ENCODE measurements at places on chromosomes 1 and 21.

DNA sequence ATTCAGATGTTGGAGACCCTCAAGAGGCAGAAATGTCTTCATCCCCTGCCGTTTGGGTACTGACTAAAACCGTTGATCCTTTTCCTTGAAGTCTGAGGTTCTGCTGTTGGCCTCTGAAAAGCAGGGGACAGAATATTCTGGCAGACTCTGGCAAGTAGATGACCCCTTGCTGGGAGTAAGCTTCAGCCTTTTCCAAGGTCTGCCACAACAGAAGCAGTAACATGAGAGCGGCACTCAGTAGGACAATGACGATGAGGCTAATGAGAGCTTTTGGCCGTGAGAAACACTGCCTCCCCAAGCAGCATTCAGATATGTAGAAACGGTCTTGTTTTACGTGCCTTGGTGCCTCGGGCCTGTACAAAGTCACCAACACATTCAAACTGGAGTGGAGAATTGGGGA lies 143.7 kb downstream of the ST6GALNAC5 start:
- DNase-seq, result no peak

GRCh38 chr1:91308544-91308943 lies 96.1 kb downstream of the HFM1 start:
- DNase-seq, result no peak

DNA sequence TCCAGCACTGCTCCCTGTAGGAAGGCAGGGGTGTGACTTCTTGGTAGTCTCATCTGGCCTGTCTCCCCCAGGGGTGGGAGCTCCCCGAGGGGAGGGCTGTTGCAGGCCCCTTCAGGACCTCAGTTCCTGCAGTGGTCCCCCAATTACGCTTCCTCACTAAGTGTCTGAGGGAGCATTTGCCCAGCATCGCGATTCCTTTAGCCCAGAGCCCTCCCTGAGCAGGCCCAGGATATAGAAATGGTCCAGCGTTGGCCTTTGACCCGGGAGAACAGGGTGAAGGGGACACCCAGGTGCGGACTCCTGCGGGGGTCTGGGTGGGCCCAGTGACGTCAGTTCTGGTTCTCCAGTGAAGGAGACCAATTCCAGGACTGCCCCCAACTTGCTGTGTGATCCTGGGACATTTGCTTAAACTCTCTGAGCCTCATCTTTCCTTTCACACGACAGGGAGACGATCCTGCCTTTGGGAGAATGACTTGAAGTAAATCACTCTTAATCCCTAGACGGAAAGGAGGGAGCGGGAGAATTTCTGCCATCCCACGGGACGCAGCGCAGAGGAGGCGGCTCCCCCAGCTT lies 32.6 kb upstream of the BTG2 start:
- DNase-seq, result no peak

DNA sequence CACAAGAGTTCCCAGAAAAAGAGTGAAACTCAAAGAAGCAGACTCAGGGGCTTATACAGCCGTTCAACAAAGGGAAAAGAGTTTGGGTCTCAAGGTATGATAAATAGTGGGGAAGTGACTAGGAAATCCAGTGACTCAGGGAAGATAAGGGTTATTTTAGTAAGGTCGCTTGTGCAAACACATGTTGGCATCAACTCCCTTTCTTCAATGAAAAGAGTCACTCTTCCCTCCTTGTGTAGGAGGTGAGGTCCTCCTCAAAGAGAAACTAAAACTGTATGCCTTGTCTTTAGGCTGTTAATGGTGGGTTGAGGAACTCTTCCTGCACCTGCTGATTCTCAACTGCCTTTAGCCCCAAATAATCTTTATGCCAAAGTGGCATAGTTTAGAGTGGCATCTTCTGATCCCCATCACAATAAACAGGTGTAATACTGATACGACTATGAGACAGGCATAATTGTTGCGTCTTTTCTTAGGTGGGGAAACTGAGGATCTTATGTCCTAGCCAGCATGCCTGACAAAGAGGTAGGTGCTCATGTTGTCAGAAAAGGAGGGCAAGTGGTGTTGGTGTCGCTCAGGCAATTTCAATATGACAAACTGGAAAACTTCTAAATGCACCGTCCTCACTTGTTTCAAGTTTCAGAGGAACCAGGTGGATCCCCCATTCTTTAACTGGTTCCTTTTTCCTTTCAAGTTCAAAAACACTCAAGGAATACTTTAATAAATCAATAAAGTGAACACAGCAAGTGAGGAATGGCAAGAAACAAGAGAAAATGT lies 294.1 kb upstream of the RUNX1 start:
- no peak for DNase-seq

GRCh38 chr1:50348449-50349241 lies 74.6 kb downstream of the DMRTA2 start:
- no peak for DNase-seq

DNA sequence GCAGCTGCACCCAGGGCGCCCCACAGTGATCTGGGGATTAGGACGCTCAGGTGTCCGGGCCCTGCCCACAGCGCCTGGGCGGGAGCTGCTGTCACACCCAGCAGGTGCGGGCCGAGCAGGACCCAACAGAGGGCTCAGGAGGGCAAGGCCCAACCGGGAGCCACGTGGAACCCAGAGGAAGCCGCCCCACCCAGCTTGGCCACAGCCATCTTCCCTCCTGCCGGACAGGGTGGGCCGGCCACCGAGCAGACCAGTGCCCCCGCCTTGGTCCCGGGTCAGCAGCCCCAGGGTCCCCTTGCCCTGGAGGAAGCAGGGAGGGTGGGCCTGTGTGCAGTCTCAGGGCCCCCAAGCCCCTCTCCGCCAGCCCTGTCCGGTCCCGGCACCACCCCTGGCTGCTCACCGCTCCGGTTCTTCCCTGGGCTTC lies 6.3 kb upstream of the TTLL10 start:
- DNase-seq, result no peak

DNA sequence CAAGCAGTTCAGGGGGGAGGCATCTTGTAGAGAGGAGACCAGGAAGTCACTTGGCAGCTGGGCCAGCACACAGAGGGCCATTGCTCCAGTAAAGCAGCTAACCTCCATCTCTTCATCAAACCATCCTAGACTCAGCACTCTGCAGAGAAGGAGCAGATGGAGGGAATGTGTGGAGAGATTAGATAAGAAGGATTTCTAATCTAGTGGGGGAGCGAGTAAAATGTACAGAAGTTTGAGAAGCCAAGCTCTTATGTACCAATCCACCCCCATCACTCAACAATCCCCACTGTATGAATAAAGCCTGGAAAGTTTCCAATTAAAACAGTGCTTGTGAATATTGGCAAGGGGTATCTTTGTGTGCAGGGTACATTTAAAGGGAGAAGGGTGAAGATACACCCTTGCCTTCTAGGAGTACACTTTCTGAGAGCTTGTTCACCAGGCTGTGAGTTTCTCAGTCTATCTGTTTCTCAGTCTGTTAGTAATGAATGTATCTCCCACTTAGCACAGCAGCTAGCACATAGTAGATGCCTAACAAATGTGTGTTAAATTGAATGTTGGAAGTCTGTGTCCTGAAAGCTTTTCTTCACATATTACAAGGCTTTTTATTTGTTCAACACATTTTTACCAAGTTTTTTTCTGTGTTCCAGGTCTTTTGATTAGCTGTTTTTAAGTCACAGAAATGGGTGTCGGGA lies 142.7 kb upstream of the UBE2U start:
- DNase-seq, result no peak

DNA sequence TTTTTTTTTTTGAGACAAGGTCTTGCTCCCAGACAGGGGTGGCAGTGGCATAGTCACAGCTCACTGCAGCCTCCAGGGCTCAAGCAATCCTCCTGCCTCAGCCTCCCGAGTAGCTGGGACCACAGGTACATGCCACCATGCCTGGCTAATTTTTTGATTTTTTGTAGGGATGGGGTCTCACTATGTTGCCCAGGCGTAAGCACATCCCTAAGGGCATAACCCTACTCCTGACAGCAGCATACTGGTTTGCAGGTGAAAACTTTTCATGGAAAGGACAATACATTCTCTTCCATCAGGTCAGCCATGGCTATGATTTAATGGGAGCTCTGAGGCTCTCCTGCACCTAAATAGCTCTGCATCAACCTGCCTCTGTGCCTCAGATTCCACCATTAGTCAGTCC lies 29.4 kb downstream of the UBIAD1 start:
- DNase-seq, result no peak

DNA sequence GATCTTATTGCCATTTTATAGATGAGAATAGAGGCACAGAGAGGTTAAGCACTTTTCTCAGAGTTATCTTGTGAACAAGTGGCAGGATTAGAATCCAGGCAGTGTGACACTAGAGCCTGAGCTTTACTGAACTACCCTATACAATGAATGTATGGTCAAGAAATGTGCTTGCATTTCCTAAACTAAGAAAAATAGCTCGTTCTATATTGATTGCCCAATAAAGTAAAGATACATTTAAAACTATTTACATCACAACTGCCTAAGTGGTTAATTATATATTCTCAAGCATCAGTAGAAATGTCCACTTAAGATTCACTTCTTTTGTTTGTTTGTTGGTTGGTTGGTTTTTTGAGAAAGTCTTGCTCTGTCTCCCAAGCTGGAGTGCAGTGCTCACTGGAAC lies 91.6 kb downstream of the ZFYVE9 start:
- no peak for DNase-seq

GRCh38 chr1:64112281-64112680 lies 91.1 kb upstream of the UBE2U start:
- no peak for DNase-seq

- DNase-seq, result no peak
Observed at GRCh38 chr1:11068600-11069473, 9.0 kb upstream of the SRM start.
